ENCODE measurements at places on chromosomes 1 and 21. TPM values are rescaled to one million over a fixed set of nuclear protein-coding genes. Genes with fewer than 3 reads are reported as not detected.

LCE1A gene
- not detected for total RNA-seq

- no peak for ATAC-seq
These were observed 26.1 kb upstream of the GTF2B start for GRCh38 chr1:88917321-88918025.

- no peak for ATAC-seq
These were observed 3.2 kb downstream of the CYP4B1 start for GRCh38 chr1:46802081-46802480.

DNA sequence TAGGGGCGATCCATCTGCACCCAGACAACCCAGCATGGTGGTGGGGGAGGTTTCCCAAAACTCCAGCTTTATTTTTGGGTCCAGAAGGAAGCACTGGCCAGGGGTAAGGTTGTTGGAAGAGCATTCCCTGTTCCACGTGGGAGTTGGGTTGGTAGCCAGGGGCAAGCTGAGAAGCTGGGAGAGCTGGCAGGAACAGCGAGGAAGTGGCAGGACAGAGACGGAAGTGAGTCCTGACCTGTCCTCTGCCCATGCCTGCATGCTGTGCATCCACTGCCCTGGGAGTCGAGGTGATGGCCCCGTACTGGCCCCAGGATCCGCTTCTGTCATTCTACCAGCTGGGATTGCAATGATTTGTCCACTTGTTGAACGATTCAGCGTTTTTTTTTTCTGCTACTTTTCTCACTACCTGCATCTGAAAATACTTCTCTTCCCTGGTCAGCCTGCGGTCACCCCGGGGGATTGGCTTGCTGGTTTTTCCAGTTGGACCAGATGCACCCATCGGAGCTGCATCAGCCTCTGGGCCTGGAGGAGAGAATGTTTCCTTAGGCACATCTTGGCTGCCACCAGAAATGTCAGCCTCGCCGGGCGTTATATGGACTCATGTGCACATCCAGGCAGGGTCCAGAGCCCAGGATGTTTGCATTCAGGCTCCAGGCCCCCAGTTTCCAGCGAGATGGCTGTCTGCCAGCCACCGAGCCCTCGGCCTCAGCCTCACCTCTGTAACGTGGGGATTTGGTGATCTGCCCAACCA lies 28.3 kb upstream of the TMPRSS2 start:
- no peak for ATAC-seq
